ENCODE measurements at places on chromosomes 13 and 19.
A peak's percentile ranks its signal among the peaks of the same experiment; 100 is the strongest.

- no peak for DNase-seq
Measured at GRCh38 chr13:23231241-23231640, 50.5 kb downstream of the SGCG start.

- no peak for DNase-seq
Measured at GRCh38 chr13:41654796-41655195, 197.4 kb downstream of the RGCC start.

- DNase-seq = peak; percentile 10
Measured at GRCh38 chr13:50893211-50893852, 16.3 kb upstream of the RNASEH2B start.

GRCh38 chr13:27354379-27354778 is 70.0 kb upstream of the GTF3A start:
- DNase-seq = no peak

- DNase-seq = no peak
Measured at GRCh38 chr19:30497034-30497433, 124.8 kb downstream of the ZNF536 start.

DNA sequence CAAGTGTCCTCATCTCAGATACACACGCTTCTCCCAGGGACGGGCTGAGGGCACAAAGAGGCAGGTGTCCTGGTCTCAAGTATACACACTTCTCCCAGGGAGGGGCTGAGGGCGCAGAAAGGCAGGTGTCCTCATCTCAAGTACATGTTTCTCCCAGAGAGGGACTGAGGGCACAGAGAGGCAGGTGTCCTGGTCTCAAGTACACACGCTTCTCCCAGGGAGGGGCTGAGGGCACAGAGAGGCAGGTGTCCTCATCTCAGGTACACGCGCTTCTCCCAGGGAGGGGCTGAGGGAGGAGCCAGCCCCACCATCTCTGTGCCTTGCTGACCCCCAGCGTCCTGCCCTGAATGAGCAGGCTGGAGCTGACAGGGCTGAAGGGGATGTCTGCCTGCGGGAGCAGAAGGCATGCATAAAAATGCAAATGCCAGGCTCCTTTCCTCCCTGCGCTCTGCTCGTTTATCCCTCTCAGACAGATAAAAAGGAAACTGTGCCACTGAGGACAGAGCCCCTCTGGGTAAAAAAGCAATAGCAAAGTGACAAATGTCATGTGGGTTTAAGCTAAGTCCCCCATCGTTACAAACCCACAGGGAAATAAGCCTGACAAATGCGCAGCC is 96.1 kb upstream of the UQCRFS1 start:
- DNase-seq = no peak

All from A673 (cell line).